ENCODE measurements at places on chromosomes 12 and 14.

- DNase-seq = no peak
Measured at GRCh38 chr14:60482743-60483142, 3.1 kb downstream of the C14orf39 start.

DNA sequence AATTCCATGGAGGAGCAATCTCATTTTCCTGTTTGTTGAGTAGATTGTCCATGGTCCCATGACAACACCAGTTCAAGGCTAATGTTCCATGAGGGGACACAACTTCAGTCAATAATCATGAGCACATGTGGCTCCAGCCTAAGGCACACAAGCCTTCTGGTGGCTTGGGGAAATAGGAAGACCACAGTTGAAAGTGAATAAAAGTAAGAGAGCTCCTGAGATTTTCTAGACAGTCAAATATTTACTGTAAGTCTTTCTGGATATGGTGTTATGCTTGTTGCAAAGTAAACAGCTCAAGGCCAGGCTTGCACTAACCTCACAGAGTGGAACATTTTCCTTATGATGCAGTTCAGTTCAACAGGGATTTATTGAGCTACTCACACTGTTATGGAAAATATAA, 206.9 kb upstream of the SLC38A2 start:
- no peak for DNase-seq

DNA sequence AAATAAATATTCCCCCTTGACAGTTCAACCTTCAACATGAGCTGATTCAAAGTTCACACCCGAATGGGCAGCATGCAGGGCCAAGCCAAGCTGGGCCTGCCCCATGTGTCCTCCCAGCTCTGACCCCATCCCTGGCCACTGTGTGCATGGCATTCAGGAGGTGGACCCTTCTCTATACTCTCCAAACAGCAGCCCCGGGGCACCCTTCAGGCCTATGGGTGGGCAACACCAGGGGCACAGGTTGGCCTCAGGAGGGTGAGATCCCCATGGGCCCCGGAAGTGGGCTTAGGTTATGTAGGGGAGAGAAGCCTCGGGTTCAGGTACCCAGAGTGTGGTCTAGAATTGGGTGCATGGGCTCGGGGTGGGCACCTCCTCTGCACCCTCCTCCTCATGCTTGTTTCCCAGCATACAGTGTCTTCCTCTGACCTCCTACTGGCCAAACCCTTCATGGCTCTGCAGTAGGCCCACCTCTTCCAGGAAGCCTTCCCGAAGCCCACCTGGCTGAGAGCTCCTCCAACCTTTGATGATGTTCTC, 31.5 kb upstream of the BCL7A start:
- DNase-seq = no peak

DNA sequence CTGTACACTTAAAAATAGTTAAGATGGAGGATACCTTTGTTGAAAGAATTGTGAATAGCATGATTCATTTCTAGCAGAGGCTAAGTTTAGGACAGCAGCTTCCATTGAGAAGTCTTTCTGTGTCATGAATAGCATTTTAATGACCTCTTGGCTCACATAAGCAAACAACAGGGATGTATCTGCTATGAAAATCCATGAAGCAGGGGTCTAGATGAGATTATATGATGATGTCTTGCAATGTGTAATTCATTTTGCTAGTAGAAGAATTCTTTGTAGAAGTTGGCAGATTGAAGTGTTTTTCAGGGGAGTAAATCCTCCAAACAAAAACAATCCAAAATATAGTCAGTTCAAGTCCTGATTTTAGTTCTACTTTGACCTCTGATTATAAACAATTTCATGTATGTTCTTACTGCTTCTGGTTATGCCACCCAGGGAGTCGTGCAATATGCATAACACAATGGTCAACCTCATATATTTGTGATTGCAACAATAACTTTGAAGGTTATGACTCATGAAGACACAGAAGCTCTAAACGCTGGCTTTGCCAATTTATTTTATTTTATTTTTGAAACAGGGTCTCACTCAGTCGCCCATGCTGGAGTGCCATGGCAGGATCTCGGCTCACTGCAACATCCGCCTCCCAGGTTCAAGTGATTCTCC, 6.9 kb upstream of the RD3L start:
- DNase-seq = no peak

DNA sequence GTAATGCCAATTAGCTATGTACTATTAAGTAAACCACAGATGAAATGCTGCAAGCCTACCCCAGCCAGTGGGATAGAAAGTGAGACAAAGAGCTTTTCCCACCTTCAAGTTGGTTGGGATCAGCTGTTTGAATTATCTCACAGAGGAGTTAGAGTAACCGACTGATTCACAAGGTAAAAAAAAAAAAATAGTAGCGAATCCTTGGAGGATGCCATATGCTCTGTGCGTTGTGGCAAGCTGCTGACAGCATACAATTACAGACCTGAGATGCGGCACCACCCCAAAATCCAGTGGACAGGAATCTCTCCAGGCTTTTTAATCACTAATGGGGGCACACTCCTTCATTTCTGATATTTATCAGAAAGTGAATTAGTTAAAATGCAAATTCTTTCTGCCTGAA, 157.0 kb upstream of the RMST start:
- DNase-seq = no peak

DNA sequence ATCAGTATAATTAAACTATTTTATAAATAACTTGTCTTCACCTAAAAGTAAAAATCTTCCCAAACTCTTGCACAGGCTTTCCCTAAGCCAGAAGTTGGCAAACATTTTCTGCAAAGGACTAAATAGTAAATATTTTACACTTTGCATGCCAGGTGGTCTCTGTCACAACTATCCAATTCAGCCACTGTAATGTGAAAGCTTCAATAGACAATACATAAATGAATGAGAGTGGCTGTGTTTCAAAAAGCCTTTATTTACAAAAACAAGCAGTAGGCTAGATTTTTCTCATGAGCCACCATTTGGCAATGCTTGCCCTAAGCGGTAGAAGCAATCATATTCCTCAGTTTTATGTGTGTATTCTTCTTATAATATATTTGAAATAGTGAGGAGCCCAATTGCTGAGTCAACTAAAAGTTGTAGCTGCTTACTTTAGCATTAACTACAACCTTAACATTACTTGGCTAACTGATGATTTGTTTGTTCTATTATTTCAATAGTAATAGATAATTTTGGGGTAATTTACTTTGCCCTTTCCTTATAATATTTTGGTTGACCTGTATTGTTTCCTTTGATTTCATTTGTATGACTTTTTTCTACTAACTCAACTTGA, 236.0 kb upstream of the SYT1 start:
- no peak for DNase-seq

DNA sequence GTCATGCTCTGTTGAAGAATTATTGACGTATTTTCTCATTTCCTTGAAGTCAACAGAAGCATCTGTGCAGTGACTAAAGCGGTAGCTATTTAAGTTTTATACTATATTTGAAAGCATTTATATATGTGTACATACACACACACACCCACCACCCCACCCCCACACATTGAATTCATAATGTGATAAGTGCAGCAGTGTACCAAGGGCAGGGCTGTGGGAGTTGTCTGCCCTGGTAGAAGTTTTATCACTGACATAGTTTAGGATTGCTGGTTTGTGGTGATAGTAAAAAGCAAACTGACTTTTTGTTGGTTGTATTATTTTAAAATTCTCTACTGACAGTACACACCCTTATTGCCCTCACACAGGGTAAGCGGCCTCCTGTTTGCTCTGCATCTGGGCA, 39.1 kb downstream of the GAS2L3 start:
- DNase-seq = no peak

- DNase-seq = peak; percentile 4
Measured at GRCh38 chr12:96719660-96720362, 187.2 kb upstream of the NEDD1 start.

DNA sequence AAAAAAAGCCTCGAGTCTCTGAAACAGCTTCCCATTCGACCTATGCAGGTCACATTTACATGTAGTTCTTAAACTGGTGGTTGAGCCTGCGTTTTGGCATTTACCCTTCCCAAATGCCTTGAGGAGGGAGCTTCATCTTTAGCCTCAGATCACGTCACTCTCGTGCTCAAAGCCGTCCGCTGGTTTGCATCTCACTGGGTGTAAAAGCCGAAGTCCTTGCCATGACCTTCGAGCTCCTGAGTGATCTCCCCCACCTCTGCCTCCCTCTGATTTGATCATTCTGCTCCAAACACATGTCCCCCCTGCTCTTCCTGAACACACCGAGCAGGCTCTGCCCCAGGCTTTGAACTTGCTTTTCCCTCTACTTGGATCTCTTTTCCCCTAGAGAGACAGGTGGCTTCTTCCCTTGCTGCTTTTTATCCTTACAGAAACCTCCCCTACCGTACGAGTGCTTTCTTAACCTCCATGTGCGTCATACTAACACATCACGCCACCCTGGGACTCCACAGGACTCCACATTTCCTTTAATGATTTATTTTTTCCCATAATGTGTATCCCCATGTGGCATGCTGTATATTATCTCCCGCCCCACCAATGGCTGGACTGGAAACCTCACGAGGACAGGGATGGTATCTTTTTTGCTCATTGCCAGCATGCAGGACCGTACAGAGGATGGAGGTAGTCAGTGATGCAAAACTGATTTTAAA, 610.7 kb downstream of the VRK1 start:
- no peak for DNase-seq

DNA sequence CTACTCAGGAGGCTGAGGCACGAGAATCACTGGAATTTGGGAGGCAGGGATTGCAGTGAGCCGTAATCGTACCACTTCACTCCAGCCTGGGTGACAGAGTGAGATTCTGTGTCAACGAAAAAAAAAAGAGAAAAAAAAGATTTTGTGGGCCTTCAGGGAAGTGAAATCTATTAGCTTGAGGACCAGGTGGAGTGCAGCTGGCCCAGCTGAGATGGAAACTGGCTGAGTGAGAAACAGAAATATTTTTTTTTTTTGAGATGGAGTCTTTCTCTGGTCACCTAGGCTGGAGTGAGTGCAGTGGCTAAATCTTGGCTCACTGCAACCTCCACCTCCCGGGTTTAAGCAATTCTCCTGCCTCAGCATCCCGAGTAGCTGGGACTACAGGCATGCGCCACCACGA, 2.3 kb upstream of the CLEC4C start:
- DNase-seq = no peak

DNA sequence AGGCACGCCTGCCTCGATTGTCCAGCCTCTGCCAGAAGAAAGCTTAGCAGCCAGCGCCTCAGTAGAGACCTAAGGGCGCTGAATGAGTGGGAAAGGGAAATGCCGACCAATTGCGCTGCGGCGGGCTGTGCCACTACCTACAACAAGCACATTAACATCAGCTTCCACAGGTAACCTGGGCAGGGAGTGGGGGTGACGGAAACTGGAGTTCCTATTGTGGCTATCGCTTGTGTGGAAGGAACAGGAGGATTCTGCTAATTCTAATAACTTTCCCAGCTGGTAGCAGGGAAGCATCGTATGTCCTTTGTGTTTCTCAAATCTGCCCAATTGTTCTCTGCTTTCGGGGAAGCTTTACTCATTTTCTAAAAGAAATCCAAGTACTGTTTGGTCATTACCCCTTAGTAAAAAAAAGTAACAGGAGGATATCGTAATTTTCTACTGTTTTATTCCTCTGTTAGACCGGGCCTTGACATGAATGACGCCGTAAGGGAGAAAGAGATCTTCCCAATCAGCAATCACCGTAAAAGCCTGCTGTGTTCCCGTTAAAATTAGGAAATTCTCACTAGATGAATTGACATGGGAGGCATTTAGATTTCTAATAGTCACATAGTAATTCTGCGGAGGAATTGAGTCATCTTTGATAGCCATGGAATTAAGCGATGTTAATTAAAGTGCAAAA, 449 bp downstream of the THAP2 start:
- DNase-seq = no peak

DNA sequence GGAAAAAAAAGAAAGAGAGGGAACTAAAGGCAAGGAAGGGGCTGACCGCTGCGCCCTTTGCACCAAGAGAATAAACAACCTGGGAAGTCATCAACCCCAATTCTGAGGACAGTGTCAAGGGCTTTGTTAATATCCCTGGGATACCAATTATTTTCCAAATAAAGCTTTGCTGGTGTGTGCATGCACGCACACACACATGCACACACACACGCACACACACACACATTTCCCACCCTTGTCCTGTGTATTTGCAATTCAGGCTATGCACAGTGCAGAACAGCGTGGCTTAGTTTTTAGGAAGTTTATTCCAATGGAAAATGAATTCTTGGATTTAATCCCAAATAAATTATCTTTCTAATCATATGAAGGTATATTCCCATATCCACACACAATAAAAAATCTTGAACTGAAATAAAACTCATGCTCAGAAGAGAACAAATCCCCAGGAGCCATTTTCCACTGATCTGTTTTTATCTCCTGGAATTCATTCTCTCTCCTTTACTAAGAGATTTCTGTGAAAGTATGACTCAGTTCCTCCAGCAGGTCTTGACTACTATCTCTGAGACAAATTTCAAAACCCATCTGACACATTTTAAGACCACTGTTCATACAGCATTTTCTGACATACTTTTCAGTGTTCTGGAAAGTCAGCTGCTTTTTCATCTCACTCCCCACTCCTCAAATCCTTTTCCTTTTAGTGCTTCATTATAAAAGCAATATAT, 334.4 kb upstream of the ATP2B1 start:
- DNase-seq = peak; percentile 41

DNA sequence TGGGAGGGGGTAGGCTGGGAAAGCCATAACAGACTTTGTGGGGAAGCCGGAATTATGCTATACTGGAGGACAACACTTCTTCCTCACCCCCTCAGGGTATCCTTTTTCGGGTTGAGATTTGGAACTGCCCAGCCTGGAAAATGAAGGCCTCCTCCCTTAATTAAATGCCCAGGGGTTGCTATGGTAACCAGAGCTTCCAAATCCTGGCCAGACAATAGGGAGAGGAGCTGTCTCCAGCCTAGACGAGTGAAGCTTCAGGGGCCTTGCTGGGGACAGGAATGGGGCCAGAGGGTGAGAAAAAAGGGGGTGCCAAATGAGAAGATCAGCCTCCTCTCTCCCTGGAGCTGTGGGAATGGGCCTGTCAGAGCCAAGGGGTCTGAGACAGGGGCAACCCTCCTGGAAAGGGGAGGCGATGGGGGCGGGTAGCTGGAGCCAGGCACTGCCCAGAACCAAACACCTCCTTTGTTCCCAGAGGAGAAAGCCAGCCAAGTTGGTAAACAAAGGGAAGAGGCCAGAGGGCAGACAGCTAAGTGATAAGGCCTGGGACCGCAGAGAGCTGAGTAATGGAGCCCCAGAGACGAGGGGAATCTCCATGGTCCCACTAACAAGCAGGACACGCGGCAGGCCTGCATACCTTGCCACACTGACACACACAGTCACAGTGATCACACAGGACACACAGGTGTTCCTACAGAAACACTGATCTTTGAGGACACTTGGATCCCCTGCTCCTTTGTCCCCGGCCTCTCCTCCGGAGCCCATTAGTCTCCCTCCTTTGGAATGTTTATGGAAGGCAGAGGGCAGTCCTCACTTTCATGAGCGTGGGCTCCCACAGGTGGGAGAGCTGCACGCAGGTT, 17.9 kb upstream of the RND1 start:
- no peak for DNase-seq

DNA sequence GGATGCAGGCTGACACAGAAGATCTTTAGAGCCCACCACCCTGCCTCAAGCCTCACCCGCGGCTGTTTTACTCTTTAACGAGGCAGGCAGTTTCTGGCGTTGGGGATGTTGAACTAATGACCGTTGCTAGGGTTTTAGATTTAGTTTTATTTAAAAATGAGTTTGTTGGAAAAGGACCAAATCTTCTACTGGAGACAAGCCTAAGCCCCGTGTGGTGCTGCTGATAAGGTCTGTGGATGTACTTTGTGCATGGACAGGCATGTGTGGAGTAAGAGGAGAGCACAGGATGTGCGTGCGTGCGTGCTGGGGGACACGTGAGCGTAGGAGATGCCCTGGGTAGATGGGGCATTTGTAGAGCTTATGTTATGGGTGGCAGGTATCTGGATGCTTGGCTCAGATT, 5.7 kb downstream of the NTF3 start:
- no peak for DNase-seq

- no peak for DNase-seq
Measured at GRCh38 chr14:58098507-58098906, 53.5 kb downstream of the ARMH4 start.
